GM13977 (cell line): ENCODE measurements at places on chromosomes 7 and 10.

GRCh38 chr7:110076194-110076593 lies 1014.7 kb upstream of the LRRN3 start:
- DNase-seq, result no peak

- no peak for DNase-seq
These were observed 6.9 kb downstream of the NRBF2 start for GRCh38 chr10:63140077-63140476.

DNA sequence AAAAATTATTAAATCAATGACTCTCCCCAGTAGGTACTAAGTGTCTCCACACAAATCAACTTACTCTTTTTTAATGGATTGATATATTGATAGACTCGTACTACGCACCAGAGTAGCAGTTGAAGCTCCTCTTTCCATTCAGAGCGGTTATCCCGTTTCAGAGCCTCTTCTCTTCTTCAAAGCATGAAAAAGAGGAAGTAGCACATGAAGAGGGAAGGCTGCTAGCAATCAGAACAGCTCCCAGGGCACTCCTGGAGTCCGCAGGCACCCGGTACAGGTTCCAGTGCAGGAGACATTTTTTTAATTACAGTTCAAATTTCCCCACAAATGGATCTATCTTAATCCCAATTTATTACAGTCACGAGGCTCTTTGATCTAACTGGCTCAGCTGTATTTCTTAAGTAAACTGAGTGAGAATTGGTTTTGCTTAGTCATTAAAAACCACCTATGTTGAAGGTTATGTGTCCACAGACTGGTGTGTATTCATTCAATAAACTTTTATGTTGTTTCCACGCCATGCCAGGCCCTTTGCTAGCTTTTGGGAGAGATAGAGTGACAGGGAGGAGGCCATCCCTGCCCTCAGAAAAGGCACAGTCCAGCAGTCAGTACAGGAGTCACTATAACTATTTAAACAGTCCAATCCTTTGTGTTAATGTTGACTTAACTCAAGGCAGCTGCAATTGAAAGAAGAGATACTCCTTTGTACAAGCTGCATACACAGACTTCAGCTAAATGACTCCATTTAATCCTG lies 32.1 kb upstream of the CALN1 start:
- DNase-seq, result no peak

DNA sequence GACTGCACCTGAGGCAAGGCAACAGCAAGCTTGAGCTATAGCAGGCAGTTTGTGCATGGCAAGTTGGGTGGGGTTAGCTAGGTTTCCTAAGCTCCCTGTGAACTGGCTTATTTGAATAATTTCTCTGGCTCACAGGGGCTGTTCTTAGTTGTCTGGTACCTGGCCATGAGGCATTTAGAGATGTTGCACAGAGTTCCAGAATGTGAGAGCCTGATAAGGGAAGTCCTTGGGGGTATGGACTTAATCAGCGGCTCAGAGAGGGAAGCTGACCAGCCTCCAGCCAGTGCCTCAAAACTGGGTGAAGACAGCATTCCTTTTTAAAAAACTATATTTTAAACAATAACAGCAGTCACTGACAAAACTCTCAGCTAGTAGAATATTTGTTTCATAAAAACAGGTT lies 307.4 kb downstream of the FZD1 start:
- no peak for DNase-seq

GRCh38 chr7:99623091-99623693 lies 6.4 kb downstream of the ZSCAN25 start:
- no peak for DNase-seq

DNA sequence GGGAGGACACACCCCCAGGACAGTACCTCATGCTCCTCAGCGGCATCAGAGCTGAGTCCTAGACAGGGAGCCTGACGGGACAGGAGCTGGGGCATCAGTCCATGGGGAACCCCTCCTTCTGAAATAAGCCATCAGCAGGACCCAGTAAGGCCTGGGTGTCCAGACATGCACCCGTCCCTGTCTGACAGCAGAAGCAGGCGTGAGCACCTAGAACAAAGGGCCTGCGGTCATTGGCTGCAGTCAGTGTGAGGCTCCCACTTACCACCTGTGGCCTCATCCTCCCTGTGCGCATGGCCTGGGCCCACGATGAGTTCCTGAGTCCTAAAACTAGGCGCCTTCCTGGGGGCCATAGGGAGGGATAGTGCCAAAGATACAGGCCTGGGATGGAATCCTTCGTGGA lies 484.7 kb downstream of the PTPRN2 start:
- no peak for DNase-seq

GRCh38 chr10:43209074-43209455 lies 57.8 kb downstream of the RASGEF1A start:
- no peak for DNase-seq

GRCh38 chr7:73893342-73894101 lies 32.6 kb downstream of the TMEM270 start:
- DNase-seq, result no peak

DNA sequence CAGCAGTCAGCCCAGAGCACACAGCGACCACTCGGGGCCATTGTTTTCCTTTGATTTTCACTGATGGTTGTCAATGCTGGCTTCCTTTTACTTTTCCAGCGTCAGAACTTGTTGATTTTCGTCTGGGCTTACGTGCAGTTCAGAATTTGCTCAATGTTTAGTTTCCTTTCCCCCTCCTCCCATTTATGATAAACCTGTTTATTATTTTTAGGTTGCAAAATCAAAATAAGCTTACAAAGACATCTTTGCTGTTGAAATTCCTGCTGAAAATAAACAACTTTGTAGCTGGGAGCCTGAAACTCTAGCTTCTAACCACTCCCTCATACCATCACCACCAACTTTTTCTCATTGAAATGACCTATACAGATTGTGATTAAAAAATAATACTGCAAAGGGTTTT lies 83.1 kb upstream of the LYZL1 start:
- no peak for DNase-seq
